ENCODE measurements at places on chromosomes 5 and 9.

- no peak for DNase-seq
Observed at GRCh38 chr5:38585816-38586215, 29.4 kb upstream of the LIFR start.

DNA sequence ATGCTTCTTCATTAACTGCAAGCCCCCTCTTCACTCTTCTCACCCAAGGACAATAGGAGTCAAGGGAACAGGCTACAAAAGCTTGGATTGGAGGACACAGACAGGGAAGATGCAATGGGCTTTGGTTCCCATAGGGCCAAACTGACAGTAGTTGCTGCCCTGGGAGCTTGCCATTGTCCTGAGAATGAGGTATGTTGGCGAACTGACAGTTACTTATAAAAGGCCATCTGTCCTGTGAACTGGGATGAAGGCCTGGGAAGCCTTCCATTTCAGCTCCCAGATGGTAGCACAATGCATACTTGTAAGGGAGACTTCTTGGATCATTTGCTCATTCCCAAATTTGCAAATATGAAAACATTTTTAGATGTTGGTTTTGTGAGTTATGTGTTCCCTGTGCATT lies 88.9 kb downstream of the SNCAIP start:
- DNase-seq: no peak

DNA sequence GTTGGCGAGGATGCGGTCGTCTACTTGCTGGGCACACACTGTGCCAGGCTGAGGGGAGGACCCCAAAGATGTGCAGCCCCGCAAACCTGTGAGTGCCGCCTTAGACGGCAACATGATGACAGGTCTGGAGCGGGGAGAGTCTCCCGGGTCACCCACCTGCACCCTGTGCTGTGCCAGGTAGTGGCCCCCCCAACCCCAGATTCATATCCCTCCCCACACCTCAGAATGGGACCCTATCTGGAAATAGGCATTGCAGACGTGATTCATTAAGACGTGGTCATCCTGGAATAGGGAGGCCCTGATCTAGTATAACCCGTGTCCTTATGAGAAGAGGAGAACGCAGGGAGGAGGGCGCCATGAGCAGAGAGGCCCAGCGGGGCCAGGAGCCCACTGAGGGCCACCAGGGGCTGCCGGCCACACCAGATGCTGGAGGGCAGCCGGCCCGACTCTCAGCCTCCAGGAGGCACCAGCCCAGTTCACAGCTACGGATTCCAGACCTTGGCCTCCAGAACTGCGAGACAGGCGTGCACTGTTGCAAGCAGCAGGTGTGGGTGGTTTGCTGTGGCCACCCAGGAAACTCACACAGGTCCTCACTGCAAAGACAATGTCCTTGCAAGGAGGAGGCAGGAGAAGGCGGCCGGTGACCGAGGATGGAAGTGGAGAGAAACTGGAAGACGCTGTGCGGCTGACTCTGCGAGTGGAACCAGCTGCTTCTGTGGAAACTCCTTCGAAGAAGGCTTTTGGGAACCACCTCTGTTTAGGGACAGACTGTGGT lies 131.9 kb upstream of the LPCAT1 start:
- no peak for DNase-seq

- no peak for DNase-seq
Observed at GRCh38 chr5:76718880-76719279, 3.0 kb downstream of the F2R start.

GRCh38 chr9:96515621-96516470 lies 65.9 kb downstream of the HABP4 start:
- DNase-seq: no peak

- no peak for DNase-seq
Observed at GRCh38 chr5:88235828-88236227, 32.8 kb downstream of the TMEM161B start.

GRCh38 chr9:132973166-132973565 lies 5.3 kb upstream of the GFI1B start:
- no peak for DNase-seq

GRCh38 chr5:142610176-142611001 lies 75.5 kb downstream of the FGF1 start:
- no peak for DNase-seq

GRCh38 chr5:143879646-143880045 lies 67.7 kb downstream of the HMHB1 start:
- DNase-seq: no peak

DNA sequence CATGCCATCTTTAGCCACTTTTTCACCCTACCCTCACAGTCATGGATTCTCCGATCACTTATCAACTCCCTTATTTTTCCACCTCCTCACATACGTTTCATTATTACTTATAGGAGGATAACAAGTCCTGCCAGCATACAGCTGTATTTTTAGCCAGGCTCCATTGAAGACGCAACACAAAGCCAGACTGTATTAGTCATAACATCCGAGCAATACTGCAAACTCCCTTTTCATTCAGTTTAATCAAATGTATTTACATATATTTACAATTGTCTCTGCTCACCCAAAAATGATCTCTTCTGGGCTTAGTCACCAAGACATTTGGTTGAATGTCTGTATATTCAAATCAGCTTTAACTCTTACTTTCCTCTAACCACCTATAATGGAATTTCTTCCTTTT lies 126.4 kb upstream of the PRLR start:
- DNase-seq: no peak

- no peak for DNase-seq
Observed at GRCh38 chr5:131932235-131932634, 13.2 kb downstream of the MEIKIN start.

- DNase-seq: no peak
Observed at GRCh38 chr5:76475936-76476335, 72.9 kb downstream of the IQGAP2 start.

DNA sequence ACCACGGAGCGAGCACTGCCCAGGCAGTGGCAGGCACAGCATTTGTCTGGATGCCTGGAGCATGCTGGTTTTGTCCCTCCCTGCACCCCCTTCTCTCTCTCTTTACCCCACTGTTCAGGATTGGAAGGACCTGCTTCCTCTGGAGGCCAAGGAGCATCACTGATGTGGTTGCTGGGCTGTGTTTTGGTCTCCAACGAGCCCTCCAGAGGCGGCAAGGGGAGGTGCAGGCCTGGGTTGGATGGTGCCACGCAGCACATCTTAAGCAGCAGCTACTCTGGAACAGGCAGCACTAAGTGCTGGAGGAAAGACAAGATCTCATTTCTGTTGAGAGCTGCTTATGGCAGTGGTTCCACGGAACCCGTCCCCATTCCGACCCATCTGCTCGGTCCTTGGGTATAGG lies 139.6 kb downstream of the CMYA5 start:
- DNase-seq: no peak

- no peak for DNase-seq
Observed at GRCh38 chr5:87354496-87354895, 58.2 kb downstream of the CCNH start.

- DNase-seq: no peak
Observed at GRCh38 chr5:96973532-96974401, 37.9 kb downstream of the LNPEP start.

DNA sequence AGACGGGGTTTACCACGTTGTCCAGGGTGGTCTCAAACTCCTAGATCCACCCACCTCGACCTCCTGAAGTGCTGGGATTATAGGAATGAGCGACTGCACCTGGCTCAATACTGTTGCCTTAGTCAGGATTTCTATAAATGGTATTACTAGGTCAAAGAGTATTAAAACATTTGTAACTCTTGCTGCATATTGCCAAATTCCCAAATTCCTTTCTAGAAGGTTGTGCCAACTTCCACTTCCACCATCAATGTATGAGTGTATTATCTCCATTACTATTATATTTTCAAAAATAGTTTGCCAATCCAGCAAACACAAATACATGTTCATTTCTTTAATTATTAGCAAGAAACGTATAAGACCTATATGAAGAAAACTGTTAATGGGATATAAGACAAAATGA lies 10.6 kb downstream of the PTGR1 start:
- DNase-seq: no peak

- DNase-seq: no peak
Observed at GRCh38 chr5:110803467-110804326, 64.9 kb downstream of the SLC25A46 start.

GRCh38 chr5:138969323-138970002 lies 94.3 kb upstream of the LRRTM2 start:
- DNase-seq: no peak

- no peak for DNase-seq
Observed at GRCh38 chr5:65819905-65820240, 97.9 kb downstream of the NLN start.

DNA sequence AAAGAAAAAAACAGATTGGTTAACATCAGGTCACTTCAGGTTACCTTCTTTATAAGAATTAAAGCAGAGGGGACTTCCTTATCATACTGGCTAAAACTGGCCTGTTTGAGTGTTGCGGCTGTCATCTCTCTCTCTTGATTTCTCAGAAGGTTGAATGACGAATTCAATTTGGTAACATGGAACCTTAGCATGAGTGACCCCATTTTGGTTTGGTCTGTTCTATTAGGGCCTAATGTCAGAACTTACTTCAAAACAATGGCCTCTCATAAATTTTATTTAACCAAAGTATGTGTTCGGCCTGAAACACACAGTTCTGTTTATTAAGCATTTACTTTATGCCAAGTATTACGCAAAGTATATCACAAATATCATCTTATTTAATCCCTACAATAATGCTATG lies 147.5 kb downstream of the CAAP1 start:
- no peak for DNase-seq

- no peak for DNase-seq
Observed at GRCh38 chr5:17444496-17444895, 53.5 kb upstream of the TAF11L2 start.

DNA sequence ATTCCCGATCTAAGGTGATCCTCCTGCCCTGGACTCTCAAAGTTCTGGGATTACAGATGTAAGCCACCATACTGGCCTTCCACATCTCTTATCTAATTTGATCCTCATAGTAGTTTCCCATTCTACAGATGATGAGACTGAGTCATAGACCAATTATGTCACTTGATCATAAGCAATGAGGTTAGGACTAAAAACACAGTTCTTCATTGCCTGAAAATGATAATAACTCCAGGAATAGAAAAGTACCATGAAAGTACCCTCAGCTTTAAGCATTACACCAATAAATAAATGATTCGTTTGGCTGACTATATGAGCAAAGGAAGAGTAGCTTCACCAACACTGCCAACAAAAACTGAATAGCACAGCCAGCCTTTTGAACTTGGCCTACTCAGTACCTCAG lies 389.5 kb downstream of the ACTL7B start:
- DNase-seq: no peak

- peak; percentile 22 for DNase-seq
Observed at GRCh38 chr5:175444060-175444904, at the start of gene DRD1. TSS of gene DRD1 (minus strand) at chr5:175444182. CDS start at chr5:175443099, 1,083 bp downstream.

DNA sequence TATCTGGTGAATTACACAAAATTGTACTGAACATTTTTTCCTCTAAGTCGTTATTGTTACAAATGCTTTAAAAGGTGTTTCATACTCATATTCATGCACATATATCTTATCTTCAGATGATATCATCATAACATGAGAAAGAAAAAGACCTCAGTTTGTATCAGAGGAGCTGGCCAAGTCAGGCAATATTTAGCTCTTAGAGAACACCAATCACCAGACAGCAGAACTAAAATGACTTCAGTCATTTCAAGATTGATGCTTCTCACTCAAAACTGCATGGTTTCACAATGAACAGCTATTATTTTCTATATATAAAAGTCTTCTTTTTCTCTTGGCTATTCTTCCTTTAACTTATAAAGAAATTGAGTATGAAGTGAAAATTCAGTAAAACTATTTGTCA lies 44.6 kb downstream of the TSSK1B start:
- DNase-seq: no peak

- DNase-seq: no peak
Observed at GRCh38 chr5:174120401-174121005, 75.0 kb downstream of the NSG2 start.

DNA sequence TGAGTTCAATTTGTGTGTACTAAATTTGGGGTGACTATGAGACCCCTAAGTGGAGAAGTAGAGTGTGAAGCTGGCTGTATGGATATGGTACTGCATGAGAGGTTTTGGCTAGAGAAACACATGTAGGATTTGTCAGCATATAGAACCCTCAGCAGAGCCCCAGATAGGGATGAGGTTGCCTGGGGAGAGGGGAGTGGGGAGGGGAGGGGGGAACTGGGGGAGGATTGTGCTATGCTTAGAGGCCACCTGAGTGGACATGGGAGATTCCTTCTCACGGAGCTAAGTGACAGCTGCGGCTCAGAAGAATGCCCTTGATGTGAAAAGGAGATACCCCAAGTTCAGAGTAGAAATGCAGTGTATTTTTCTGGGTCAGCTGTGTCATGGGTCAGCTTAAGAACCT lies 11.2 kb downstream of the SLC22A5 start:
- DNase-seq: no peak

DNA sequence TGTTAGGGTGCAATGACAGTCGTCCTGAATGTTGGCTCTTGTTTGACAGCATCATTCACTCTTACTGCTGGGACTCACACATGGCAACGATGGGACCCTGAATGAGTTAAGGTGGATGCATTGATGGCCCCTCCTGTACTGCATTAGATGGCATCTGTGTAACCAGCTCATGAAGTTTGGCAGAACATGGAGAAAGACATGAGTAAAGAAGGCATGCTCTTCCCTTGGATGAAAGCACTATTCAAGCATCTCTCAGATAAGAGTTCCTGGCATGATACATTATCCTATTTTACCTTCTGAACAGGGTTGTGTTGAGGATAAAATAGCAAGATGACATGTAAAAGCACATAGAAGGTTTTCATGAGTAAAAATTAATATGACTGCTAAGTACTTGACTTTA lies 142.2 kb upstream of the GAS1 start:
- no peak for DNase-seq

- DNase-seq: no peak
Observed at GRCh38 chr9:98879963-98880310, 63.8 kb upstream of the COL15A1 start.

- DNase-seq: no peak
Observed at GRCh38 chr9:112170968-112171367, 4.1 kb downstream of the SUSD1 start.

- no peak for DNase-seq
Observed at GRCh38 chr9:21154018-21154608, 12.3 kb downstream of the IFNA21 start.

- no peak for DNase-seq
Observed at GRCh38 chr5:61933787-61934626, 372.0 kb upstream of the KIF2A start.

DNA sequence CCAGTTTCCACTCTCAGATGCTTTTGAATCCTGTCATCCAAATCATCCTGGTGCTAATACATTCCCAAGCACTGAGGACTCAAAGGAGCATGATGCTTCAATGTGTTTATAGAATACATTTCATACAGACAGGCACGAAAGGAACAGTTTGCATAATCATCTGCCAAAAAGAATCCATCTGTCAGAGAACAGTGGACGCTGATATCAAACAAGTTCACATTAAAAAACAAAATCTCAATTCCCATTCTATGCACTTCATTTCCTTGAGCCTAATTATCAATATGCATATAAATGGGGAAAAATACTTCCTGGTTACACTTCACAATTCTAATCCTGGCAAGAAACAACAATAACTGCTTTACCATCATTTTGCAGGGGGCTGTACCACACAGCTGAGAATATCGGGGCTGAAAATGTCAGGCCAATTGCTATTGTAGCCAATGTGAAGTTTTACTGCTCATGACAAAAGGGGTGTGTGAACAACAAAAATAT lies 125.5 kb upstream of the FAM174A start:
- no peak for DNase-seq
